ENCODE measurements at places on chromosomes 12 and 14. TPM values are rescaled to one million over a fixed set of nuclear protein-coding genes. Genes with fewer than 3 reads are reported as not detected.

The NAB2 gene
- 46.4 TPM for polyA plus RNA-seq

The SMCO2 gene
- polyA plus RNA-seq = 0.14 TPM

The JPH4 gene
- polyA plus RNA-seq = not detected

The SLC5A8 gene
- not detected for polyA plus RNA-seq

The CCDC177 gene
- polyA plus RNA-seq = not detected

The ZC3H14 gene
- 102 TPM for polyA plus RNA-seq

The MIS18BP1 gene
- polyA plus RNA-seq = 12.9 TPM

The LRFN5 gene
- 3.3 TPM for polyA plus RNA-seq

The SLC35E3 gene
- 9.2 TPM for polyA plus RNA-seq

The TWF1 gene
- polyA plus RNA-seq = 147 TPM

The TEX52 gene
- not detected for polyA plus RNA-seq

The JAG2 gene
- 0.17 TPM for polyA plus RNA-seq

GRCh38 chr14:70908935-70909641 is 1.8 kb downstream of the PCNX1 start:
- DNase-seq = no peak

DNA sequence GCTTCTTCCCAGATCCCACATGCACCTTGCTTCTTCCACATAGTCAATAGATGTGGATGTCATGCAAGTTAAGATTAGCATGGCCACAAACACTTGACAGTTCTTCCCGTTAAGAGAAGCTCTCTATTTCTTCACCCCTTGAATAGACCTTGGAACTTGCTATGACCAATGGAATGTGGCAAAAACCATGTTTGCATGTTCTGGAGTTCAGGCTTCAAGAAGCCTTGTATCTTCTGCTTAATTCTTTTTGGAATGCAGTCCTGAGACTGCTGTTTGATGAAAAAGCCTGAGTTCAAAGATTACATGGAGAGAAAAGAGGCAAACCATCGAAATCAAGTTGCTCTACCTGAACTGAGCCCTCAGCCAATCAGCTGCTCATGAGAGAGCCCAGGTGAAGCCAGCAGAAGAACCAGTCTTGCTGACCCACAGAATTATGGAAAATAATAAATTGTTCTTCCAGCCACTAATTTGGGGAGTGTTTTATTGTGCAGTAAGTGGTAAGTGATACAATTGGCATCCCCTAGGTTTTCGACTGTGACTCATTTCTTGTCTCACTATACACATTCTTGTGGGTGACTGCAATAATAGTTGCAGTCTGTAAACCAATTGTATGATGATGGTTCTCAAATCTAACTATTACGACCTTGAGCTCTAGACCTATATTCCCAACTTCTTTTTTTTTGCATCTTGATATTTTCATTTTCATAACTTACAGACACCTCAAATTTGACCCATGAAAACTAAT is 12.6 kb downstream of the RASSF9 start:
- DNase-seq = no peak

- no peak for DNase-seq
Measured at GRCh38 chr12:132477017-132477702, 12.8 kb upstream of the FBRSL1 start.

- DNase-seq = no peak
Measured at GRCh38 chr12:52879394-52880351, 25.2 kb downstream of the KRT8 start.

GRCh38 chr14:33848706-33849454 is 102.0 kb downstream of the EGLN3 start:
- no peak for DNase-seq

DNA sequence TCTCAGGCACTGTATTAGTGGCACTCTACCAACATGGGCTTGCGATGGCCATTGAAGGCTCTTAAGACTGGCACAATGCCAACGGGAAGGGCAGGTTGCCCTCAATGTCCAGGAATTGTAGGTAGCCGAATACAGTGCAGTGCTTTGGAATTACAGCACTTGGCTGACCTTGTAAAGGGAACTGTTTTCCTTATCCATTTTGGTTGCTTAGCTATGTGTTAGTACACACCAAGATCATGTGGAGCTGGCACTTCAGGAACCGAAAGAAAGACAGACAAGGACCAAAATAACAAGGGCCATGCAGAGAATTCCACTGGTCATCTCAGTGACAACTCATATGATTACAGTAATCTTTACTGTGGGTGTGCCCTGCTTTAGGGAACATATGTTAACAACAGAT is 72.7 kb downstream of the DYRK2 start:
- DNase-seq = no peak

GRCh38 chr12:29559198-29559597 is 61.7 kb upstream of the OVCH1 start:
- DNase-seq = no peak

GRCh38 chr14:93163564-93163963 is 21.1 kb downstream of the MOAP1 start:
- no peak for DNase-seq

GRCh38 chr12:96617178-96617577 is 127.8 kb downstream of the CFAP54 start:
- no peak for DNase-seq

GRCh38 chr12:126953365-126953889 is 1313.5 kb upstream of the TMEM132C start:
- DNase-seq = no peak

GRCh38 chr12:107417004-107417403 is 268.6 kb upstream of the PWP1 start:
- DNase-seq = no peak

DNA sequence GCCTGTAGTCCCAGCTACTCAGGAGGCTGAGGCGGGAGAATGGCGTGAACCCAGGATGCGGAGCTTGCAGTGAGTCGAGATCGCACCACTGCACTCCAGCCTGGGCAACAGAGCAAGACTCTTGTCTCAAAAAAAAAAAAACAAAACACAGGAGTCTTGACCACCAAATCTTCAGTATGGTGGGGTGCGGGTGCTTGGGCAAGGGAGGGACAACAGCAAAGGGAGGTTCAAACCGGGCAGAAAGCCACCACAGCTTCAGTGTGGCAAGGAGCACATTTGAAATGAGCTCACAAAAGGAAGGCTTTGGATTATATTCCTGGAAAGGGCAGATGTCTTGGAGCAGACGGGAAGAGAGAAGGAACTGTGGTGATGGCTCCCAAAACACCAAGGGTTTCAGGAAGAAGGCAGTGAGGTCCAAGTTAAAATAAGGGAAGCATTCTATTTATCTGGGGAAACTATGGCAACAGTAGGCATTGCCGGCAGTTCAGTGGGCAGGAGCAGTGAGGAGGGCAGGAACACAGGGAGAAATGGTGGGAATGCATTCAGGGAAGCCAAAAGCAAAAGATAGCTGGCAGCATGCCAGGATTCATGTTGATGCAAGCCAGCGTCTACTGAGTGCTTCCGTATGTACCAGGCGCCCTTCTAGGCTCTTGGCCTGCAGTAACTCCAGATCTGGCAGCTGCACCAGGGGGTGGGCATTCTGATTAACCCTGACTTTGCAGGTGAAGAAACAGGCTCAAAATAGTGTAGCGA is 51.0 kb upstream of the SRSF5 start:
- peak; percentile 63 for DNase-seq

GRCh38 chr14:56474419-56475022 is 105.1 kb upstream of the TMEM260 start:
- no peak for DNase-seq

DNA sequence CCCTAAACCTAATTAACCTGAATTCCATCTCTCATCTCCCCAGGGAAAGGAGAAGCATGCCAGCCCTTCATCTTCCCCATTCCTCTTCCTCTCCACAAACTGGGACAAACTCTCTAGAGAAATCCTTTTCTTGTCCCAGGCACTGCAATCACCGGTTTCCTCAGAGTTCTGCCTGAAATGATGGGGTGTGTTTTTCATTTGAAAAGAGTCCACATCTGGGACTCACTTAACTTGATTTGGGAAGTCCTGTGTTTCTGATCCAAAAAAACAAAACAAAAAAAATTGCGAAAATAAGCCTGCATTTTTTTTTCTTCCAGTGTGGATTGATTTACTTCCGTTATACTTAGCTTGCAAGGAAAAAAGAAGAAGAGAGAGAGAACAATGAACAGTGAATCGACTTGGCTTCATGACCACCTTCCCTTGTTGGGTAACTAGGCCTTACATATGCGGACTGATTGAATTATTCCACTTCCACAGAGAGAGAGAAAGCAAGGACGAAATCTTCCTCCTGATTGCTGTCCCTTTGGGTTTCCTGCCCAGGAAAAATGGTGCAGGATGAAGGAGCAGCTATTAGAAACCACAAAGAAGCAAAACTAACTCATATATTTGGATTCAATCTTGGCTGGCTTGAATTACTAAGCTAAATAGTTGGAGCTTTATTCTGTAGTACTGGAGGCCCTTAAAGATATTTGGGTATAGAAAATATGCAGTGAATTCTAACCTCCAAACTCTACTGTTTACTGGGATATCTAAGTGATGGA is 506.2 kb upstream of the TBX3 start:
- no peak for DNase-seq

- no peak for DNase-seq
Measured at GRCh38 chr14:57785058-57785457, 80.8 kb downstream of the SLC35F4 start.

- DNase-seq = no peak
Measured at GRCh38 chr12:9856151-9856550, 13.0 kb downstream of the CLEC2B start.

DNA sequence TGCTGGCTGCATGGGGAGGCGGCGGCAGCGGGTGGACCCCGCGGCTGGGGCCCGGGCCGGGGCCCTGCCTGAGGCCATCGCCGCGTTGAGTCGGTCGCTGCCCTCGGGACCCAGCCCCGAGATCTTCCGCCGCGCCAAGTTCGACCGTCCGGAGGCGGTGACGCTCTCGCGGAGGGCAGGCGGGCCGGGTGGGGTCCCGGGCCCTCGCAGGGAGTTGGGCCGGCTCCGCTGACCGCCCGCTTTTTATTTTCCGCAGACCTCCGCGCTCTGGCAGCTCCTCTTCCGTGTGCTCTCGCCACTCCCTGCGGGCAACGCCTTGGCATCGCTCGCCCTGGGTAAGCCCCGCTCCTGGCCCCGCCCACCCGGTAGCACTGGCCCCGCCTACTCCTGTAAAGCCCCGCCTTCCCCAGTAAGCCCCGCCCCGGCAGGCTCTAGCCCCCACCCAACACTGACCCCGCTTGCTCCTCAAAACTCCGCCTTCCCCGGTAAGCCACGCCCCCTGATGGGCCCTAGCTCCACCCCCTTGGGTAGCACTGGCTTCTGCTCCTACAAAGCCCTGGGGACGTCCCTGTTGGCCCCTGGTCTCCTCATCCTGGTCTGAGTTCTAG is 424 bp downstream of the TEDC1 start:
- no peak for DNase-seq

- DNase-seq = no peak
Measured at GRCh38 chr12:1913377-1914113, 4.9 kb downstream of the CACNA2D4 start.

DNA sequence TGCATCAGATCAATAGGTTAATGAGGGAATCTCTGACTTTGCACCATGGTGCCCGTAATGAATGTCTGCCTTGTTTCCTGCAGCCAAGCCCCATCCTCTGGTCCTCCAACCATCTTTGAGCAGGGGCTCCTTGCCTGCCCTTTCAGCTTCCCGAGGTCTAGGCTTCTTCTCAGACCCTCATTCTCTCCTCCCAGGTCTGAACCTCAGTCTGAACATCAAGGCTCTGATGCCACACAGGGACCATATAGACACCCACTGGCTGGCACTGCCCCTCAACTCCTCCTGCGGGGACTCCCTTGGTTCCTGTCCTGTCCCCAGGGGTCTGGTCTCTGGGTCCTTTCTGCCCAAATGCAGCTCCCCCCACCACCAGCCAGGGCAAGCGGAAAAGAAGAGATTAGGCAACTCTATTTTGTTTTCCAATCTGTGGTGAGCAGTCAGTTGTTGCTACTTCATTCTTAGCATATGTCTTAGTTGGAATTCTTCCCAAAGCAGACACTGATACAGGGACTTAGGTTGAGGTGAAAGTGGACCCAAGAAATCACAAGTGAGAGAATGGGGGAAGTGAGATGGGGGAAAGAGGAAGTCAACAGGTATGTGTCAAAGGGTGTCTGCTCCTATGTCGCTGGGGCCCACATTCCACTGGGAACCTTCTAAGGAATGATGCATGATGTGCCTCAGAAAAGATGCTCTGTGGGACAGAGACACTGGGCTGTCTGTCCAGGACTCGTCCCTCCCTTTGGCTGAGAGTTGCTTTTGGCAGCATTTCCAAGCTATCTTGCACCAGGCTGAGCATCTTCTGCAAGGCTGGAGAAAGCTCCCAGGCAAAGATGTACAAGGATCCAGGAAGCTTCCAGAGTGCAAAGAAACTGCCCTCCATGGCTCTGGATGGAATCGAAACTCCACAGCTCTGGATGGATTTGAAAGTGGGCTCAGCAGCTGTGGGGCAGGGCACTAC is 1096.5 kb upstream of the TMEM132C start:
- DNase-seq = no peak

DNA sequence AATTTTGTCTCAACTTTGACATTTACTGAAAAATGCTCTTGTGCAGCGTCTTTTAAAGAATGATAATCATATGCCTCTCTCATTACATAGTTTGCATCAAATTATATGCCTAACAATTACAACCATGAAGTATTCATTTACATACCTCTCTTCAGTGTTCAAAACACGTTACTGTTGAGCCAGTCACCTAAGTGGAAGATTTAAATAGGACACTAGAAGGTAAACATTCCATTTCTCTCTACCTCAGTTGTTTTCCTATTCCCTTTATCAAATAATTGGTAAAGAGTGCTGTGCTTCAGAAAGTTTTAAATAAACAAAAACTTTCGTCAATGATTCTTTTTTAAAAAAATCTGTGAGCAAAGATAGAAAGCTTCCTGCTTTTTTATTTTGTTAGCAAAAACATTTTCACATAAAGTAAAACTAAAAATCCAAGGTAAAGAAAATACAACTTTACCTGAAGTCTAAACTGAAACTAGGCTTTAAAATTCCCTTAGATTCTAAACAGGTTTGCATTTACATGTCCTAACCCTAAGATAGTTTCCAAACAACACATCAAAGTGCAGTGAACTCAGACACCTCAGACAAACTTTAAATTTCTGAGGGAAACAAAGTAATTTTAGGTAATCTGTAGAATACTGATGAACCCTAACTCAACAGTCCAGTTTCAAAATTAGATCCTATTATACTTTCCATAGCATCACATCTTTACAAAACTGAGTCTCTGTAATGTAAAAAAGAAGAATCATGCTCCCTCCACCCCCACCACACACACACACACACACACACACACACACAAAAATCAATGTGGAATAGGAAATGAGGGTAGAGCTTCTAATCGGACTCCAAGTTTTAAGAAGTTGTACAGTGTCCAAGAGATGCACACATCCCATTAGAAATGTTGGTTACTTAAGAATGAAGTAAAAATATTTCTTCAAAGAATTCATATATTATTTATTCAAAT is 46.2 kb downstream of the PAWR start:
- no peak for DNase-seq

DNA sequence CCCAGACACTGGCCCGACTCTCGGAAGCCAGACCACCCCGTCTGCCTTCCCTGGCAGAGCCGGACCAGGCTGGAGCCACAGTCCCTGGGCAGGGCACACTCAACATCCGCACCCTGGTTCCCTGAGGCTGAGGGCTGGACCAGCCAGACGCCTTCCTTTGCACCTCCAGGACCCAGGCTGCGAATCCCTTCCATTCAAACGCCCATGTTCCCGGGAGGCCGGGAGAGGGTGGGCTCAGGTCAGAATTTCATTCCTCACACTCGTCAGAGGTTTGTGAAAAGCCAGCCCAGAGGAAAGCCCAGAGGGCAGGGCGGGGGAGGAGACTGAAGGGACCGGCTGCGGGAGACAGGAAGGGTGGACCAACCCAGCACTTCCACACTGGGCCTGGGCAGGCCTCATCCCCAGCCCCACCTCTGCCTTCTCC is 58.7 kb downstream of the LRRC74A start:
- no peak for DNase-seq
